ENCODE measurements at places on chromosomes 3 and 15.

DNA sequence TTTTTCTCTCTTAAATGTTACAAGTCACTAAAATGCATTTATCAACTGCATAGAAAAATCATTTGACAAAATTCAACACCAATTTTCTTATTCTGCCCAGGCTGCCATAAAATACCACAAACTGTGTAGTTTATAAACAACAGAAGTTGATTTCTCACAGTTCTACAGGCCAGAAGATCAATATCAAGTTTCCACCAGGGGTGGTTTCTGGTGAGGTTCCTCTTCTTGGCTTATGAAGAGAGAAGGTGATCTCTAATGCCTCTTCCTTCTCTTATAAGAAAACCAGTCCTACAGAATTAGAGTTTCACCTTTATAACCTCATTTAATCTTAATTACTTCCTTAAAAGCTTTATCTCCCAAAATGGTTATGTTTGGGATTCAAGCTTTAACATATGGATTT lies 10.9 kb upstream of the CD200R1L start:
- DNase-seq: no peak

GRCh38 chr3:193971261-193971751 lies 164.6 kb upstream of the HES1 start:
- DNase-seq: no peak

DNA sequence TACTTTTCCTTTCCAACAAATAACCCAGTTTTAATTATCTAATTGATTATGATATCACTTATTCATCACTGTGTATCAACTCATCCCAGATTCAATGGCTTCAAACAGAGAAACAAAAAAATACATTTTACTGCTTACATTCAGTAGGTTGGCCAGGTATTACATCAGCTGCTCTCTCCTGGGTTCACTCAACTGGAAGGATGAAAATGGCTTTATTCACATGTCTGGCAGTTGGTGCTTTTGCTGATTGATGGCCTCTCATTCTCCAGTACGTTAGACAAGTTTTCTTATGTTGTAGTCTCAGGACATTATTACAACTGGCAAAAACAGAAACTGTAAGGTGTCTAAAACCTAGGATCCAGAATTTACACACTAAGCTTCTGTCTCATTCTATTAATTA lies 811.0 kb upstream of the ALCAM start:
- no peak for DNase-seq

- DNase-seq: no peak
Observed at GRCh38 chr15:75900577-75900976, 3.1 kb upstream of the FBXO22 start.

DNA sequence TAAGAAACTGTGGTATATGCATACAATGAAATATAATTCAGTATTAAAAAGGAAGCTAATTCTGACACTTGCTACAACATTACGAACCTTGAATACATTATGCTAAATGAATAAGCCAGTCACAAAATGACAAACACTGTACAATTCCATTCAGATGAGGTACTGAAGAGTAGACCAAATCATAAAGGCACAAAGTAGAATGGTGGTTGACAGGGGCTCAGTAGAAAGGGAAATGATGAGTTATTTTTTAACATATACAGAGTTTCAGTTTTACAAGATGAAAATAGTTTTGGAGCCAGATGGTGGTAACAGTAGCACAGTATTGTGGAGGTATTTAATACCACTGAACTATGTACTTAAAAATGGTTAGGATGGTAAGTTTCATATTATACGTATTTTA lies 254.6 kb upstream of the RBMS3 start:
- no peak for DNase-seq

DNA sequence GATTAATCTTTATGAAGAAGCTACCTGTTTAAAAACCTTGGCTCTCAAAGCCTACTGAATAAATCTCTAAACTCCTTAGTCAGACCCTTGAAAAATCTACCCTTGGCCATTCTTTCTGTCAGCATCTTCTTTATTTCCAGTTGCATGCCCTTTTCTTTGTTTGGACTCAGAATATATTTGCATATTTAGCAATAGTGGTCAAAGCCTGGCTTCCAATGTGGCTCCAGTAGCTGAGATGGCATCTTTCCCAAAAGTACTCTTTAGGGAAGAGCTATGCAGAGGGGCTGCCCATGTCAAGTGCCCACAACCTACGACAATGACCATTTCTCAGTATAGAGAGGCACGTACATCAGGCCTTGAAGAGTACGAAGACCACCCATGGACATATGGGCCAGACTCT lies 47.2 kb downstream of the TLNRD1 start:
- DNase-seq: no peak

DNA sequence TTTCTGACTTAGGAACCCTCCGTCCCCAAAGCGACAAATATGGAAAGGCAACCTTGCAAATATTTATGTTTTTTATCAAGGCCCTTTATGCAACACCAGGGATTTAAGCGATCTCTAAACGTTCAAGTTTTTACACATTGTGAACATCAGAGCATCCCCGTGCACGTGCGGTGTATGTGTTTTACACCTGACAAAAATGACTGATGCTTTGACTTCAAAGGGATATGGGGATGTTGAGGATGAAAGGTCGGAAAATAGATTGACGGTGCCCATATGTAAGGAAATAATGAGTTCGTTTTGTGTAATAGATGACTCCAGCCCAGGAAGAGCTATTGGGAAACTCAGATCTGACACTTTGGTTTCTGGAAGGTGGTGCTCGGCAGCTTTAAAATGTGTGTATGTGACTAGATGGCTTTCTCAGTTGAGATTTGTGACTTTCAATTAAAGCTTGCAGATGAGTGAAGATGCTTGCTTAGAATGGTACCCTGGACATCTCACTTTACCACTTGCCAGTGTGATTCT lies 866 bp downstream of the SLC49A4 start:
- no peak for DNase-seq

- no peak for DNase-seq
Observed at GRCh38 chr3:171407759-171408158, 52.4 kb downstream of the TNIK start.

- DNase-seq: no peak
Observed at GRCh38 chr3:38101811-38102443, 35.0 kb downstream of the ACAA1 start.

DNA sequence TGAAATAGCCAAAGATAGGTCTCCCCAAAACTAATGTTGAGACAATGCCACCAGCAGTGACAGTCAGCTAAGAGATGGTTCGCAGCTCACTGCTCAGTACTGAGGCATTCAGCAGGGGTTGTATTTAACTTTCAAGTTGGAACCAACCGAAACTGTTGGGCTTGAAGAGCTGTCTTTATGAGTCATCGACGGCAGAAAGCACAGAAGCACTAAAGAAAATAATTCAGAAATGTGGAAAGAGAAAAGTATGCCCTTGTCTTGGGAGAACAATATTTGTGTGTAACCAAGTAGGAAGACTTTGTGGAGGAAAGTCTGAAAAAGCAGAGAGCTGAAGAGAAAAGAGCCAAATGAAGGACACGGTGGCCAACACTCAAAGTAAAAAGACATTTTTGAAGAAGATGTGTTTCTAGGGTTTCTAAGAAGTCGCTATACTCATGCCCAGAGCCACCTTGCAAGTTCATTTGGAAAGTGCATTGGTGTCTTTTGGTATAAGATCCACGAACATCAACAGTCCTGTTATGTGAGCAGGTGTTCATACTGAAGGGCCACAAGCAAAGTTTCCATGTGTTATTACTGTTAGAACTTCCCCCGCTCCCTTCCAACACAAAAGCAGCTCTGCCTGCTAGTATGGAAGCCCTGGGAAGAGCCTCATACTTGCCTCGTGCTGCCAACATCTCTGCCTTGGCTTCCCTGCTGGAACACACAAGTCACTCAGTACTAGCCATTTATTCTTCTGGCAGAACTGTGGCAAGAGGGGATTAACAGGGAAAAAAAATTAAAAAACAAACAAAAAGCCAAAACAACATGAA lies 4.1 kb upstream of the RARB start:
- no peak for DNase-seq

- no peak for DNase-seq
Observed at GRCh38 chr15:95286352-95286880, 1044.1 kb upstream of the NR2F2 start.

GRCh38 chr3:168511428-168512014 lies 415.8 kb upstream of the GOLIM4 start:
- DNase-seq: no peak
